Activated T-helper 17 cell treated with anti-CD3 and anti-CD28 coated beads, Interleukin-2, amount 50 U/mL, for 72 hours (primary cell): ENCODE measurements at places on chromosomes 6 and 20. TPM values are rescaled to one million over a fixed set of nuclear protein-coding genes. Genes with fewer than 3 reads are reported as not detected.

The FOXQ1 gene
- not detected for total RNA-seq

GRCh38 chr20:38392356-38392755, 42.8 kb downstream of the SNHG17 start:
- no peaks in the 10 kb centered on the region for H3K36me3 ChIP-seq
- no peak overlapping the region for H3K4me3 ChIP-seq

- H3K36me3 ChIP-seq, result no peaks in the 10 kb centered on the region
- H3K4me1 ChIP-seq, result peaks cover 3% of the 10 kb centered on the region
- H3K4me3 ChIP-seq, result no peak overlapping the region
Measured at GRCh38 chr6:38517005-38517404, 122.7 kb downstream of the BTBD9 start.

- no peaks in the 10 kb centered on the region for H3K4me1 ChIP-seq
- no peak overlapping the region for H3K4me3 ChIP-seq
- H3K27ac ChIP-seq, result no peak overlapping the region
- H3K27me3 ChIP-seq, result no peaks in the 10 kb centered on the region
- peaks cover 59% of the 10 kb centered on the region for H3K36me3 ChIP-seq
- ATAC-seq, result no peak
Measured at GRCh38 chr6:18178960-18179615, 23.9 kb downstream of the KDM1B start.

The SMLR1 gene
- not detected for total RNA-seq

DNA sequence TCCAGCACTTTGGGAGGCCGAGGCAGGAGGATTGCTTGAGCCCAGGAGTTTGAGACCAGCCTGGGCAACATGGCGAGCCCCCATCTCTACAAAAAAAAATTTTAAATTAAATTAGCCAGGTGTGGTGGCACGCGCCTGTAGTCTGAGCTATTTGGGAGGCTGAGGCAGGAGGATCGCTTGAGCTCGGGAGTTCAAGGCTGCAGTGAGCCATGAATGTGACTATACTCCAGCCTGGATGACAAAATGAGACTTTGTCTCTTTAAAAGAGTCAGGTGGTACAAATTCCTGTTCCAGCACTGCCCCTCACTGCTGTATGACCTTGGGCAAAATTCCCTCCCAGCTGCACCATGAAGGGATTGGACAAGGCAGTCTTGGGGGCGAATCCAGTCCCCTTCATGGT, 28.5 kb downstream of the AHCY start:
- H3K27me3 ChIP-seq, result no peaks in the 10 kb centered on the region
- peaks cover 63% of the 10 kb centered on the region for H3K36me3 ChIP-seq
- no peak overlapping the region for H3K4me3 ChIP-seq
